Large intestine (tissue), 12 donors: ENCODE measurements at places on chromosomes 7 and 10.

GRCh38 chr7:132256721-132257212 is 319.5 kb downstream of the PLXNA4 start:
- DNase-seq, result no peak

DNA sequence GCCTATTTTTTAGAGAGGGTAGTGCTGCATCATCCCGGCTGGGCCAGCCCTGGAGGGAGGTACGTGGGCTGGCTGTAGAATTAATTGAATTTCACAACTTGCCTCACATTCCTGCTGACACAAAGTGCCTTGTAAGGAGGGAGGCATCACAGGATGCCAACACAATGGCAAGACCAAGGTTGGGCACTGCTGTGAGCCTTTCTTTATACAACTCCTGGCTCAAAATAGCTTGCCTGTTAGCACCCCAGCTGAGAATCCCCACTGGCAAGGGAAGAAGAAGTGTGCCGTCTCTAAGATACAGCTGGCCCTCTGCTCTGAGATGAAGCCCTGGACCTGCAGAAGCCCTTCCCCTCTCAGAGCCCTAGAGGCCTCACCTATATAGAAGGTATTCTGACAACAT is 873.9 kb downstream of the GRID1 start:
- DNase-seq, result no peak

DNA sequence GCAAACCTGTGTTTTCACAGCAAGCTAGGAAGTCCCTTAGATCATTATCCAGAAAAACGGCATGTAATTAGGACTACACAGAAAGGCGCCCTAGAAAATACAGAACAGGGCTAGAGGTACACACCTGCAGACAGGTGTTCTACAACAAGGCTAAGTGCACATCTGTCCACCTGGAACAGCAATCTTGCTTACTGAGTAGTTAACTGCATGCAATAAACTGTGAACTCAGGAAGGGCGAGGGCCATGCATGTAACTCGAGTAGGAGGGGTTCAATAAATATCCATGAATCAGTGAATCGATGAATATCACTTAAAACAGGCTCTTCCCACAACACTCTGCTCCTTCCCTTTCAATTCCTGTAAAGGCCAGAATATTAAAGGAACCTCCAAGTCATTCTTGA is 22.0 kb downstream of the FAM171A1 start:
- DNase-seq, result peak; percentile 78

GRCh38 chr7:130387628-130388403 is 7.5 kb downstream of the CPA1 start:
- no peak for DNase-seq

- no peak for DNase-seq
Measured at GRCh38 chr10:46298477-46299285, 11.9 kb downstream of the ANTXRL start.
